ENCODE measurements at places on chromosomes 5 and 9. TPM values are rescaled to one million over a fixed set of nuclear protein-coding genes. Genes with fewer than 3 reads are reported as not detected.

Gene SLC4A9
- 0.10 TPM for polyA plus RNA-seq

Gene SPATA31E1
- not detected for polyA plus RNA-seq

Gene PCDHB6
- polyA plus RNA-seq, result not detected

Gene DMRT3
- polyA plus RNA-seq, result not detected

Gene SOHLH1
- polyA plus RNA-seq, result not detected

Gene NME5
- not detected for polyA plus RNA-seq

Gene BNC2
- 0.01 TPM for polyA plus RNA-seq

Gene ETF1
- polyA plus RNA-seq, result 10.2 TPM

Gene POU5F2
- polyA plus RNA-seq, result 0.12 TPM

GRCh38 chr5:120985526-120985925, 521.4 kb downstream of the PRR16 start:
- DNase-seq, result no peak

GRCh38 chr5:72955143-72955767, 586 bp upstream of the FCHO2 start:
- no peak for DNase-seq

DNA sequence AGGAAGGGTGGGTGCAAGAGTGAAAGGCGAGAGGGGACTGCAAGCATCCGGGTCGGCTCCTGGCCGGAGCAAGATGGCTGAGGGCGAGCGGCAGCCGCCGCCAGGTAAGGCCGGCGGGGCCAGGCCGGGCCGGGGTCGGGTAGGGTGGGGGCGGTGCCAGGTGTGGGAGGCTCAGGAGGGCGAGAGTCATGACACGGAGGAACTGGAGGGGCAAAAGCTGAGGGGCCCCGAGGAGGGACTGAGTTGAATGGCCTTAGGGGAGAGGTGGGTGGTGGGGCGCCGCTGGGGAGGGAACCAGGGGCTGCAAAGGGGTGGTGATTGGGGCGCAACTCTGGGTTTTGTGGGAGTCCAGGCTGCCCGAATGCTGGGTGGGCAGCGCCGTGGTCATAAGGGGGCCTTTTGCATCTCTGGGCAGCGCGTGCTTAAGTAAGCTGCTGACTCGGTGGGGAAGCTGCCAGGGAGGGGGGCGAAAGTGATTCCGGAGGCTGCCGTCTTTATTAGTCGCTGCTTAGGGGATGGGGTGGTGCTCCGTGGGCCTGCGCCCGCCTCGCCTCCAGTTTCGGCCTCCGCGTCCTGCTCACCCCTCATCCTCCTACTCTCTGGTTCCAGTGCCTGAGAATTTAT, 425 bp downstream of the PTPA start:
- DNase-seq, result peak; percentile 56

- DNase-seq, result peak; percentile 19
Measured at GRCh38 chr9:99633265-99633664, 188.4 kb upstream of the NR4A3 start.

DNA sequence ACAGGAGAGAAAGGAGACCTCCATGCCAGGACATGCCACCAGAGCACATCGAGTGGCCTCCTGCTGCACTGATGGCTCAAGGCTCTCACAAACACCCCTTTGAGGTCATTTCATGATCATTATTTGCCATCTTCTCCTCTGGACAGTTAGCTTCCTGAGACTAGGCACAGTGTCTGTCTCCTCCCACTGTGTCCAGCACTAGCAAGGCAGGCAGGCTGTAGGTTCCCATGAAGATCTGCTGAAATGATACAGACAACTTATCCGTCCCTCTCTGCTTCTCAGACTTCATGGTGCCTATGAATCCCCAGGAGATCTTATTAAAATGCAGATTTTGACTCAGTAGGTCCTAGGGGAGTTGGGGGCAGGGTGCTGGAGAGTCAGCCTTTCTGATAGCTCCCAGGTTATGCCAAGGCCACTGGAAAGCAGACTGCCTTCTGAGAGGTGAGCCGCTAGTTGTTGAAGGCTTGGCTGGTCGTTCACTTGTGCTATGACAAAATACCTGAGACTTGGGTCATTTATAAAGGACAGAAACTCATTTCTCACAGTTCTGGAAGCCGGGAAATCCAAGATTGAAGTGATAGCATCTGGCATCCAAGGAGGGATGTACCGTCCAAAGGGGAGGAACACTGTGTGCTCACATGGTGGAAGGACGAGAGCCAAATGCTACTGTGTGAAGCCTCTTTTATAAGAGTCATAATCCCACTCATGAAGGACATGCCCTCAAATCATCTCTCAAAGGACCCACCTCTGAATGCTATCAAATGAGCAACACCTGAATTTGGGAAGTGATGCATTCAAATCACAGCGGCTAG, 183.4 kb downstream of the SPOCK1 start:
- DNase-seq, result no peak

DNA sequence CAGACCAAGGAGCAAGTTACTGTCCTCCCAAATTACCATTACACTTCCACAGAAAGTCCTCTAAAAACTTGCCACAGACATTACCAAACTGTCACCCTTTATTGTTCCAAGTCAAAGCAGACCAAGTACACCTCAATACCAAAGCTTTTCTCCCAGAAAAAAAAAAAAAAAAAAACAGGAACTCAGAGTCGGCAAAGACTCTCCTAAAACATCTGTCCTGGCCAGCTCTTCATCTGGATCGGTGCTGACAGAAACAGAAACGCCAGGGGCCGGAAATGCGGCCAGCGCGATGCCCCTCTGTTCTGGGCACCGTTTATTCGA, 718 bp downstream of the DEPDC1B start:
- no peak for DNase-seq

DNA sequence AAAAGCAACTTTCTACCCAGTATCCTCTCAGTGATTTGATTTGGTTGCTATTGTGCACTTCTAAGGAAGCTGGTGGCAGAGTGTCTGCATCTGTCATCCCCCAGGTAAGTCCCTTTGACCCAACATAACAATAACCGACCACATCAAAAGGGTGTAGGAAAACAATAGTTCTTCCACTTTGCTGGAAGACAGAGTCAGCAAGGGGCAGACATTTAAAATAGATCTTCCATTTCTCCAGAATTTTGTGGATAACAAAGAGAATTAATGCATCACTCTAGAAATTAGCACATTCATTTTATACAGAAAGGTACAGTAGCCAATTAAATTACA, 177.5 kb downstream of the EBF1 start:
- no peak for DNase-seq

GRCh38 chr9:69829484-69829883, 8.9 kb downstream of the CFAP95 start:
- DNase-seq, result no peak

GRCh38 chr5:140628711-140629110, 4.3 kb downstream of the CD14 start:
- DNase-seq, result no peak

DNA sequence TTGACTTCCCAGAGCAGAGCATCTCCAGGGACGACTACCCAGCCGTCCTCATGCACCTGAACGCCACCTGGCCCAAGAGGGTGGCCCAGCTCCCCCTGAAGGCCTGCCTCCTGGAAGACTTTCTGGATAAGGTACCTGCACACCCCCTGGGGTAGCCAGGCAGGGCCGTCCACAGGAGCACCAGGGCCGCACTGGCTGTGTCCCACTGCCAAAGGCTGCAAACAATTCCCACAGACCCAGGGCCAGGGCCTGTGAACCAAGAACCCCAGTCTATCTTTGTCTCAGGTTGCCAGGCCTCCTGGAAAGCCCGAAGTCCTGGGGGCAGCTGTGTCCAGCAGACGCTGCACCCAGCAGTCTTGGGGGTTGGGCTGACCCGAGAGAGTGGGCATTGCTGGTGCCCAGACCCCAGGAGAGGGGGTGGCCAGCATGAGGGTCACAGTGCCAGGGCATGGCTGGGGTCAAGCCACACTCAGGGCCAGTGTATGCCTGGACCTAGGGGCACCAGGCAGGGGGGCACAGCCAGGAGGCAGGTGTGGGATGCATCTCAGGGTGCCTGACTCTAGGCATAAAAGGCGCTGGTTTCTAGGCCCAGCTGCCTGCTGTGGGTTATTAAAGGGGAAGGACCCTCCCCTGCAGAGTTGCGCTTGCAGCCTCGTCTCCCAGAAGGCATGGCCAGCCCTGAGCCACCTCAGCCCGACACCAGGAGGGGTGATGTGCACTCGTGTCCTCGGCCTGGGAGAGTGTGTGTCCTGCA, 17.7 kb downstream of the SLC6A18 start:
- no peak for DNase-seq

DNA sequence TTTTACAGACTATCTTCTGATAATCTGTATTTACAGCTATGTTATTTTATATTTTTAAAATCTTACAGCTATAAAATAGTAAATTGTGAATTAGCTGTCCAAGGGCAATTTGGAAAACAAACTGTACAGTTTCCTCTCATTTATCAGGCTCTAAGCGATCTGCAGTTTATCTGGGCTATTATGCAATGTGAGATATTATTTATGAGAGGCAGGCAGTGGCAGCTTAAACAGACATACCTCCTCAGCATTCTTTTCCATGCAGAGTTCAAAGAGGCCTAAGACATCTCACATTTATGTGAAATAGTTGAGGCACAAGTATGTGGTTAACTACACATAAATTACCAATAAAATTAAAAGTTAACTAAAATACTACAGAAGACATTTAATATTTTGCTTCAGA, 10.2 kb downstream of the NIPSNAP3B start:
- DNase-seq, result no peak

DNA sequence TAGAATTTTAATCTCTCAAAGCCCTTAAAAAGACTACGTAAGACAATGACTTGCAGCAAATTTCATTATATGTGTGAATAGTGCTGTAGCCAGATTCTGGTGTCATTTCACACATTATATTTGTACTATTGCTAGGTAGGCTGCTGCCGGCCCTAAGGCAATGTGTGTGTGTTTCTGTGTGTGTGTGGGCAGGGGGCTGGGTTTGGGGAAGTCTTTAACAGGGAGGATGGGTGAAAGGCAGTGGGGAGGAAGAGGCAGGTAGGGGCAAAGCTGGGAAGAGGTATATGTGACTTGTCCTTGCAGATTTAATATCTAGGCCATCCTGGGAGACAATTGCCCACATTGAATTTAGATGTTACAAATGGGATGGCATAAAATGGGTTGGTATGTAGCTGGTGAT, 130.8 kb downstream of the MACIR start:
- DNase-seq, result no peak

- DNase-seq, result no peak
Measured at GRCh38 chr5:143893638-143894037, 81.7 kb downstream of the HMHB1 start.

DNA sequence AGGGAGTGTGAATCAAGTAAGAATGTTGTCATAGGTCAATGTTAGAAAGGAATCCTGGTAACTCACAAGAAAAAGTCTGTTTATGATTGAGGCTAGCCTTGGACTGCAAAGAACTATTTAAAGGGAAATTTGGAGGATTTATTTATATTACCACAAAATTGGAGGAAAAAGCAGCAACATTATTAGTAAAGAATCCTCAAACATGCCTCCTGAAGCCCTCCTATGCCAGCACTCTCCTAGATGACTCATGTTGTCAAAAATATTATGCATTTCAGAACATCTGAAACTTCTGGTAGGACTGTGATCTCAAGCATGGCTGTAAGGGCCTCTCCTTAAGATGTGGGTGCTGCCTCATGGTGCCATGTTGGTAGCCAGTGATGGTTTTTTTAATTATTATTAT, 628.5 kb downstream of the CHSY3 start:
- no peak for DNase-seq

DNA sequence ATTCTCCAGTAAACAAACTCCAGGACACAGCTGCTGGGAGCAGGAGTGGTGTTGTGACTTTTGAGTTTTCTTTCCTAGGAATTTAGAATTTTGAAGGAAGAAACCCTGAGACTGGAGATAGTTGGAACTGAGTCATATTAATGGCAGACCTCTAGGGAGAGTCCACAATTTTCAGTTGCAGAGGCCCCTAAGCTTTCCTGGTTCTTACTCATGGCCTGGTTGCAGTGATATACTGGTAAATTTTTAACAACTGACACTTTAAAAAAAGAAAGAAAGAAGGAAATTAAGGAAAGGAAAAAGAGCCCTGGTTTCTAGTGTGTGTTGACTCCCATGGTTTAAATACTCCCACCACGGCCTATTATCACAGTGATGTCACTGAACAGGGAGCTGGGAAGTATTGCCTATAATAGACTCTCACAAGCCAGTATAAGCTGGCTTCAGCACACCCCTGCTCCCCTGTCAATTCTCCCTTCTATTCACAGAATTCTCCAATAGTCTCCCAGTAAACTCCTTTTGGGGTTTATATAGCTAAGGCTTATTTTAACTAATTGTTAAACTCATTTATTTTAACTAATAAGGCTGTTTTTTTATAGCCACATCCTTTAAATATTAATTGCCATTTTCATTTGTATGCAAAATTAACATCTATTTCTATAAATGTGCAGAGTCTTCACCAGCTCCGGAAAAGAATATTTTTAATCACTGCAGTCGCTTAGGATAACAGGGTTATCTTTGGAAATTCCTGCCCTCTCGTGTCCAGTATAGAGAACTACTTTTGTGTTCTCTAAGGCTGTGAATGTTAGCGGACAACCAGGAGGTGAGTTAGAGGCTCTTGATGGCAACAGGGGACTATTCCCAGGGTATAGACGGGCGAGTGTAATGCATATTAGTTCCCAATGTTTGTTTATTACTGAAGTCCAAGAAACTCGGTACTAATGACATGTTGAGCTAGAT, 59.7 kb downstream of the GGTA1 start:
- no peak for DNase-seq

GRCh38 chr5:133353741-133354140, 258.6 kb downstream of the FSTL4 start:
- DNase-seq, result no peak

DNA sequence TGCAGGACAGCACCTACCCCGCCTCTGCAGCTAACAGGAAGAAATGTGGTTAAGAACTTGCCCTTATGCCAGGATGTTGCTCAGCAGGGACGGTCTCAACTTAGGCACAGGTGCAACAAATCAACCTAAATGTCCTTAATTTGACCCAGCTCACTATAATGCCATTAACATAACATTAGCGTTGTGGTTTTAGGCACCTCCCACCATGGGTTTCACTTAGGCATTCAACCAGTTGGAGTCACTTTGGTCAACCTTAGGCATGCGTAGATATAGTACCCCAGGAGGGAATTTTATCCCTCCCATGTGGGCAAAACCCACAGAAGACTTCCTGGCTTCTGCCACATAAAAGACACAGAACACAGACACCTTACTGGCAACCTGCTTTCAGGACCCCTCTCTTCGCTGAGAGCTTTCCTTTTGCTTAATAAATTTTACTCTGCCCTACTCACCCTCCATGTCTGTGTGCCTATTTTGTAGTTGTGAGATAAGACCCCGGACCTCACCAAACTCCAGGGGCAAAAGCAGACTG, 8.7 kb upstream of the ERAP1 start:
- DNase-seq, result peak; percentile 65

GRCh38 chr5:80852331-80853245, 107.6 kb upstream of the RASGRF2 start:
- DNase-seq, result no peak

DNA sequence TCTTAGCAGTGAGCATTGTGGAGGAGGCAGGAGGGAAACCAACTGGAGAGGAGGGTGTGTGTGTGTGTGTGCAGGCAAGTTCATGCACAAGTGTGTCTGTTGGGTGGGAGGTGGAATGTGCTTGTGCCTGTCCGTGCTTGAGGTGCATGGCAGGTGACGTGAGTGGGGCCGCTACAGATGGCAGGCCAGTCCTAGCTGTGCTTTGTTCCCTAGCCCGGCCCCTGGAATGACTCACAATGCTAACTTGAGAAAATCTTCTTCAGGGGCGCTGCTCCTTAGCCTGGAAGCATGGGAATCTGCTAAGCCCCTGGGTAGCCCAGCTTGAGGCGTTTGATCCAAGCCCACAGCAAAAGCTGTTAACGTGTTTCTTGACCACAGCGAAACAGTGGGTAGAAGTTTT, 25.0 kb upstream of the DMRT2 start:
- no peak for DNase-seq

- no peak for DNase-seq
Measured at GRCh38 chr9:114112778-114113584, 13.9 kb upstream of the KIF12 start.

Measured in B cell (primary cell).